ENCODE measurements at places on chromosomes 13 and 19.

GRCh38 chr13:41859565-41859964 is 101.3 kb downstream of the VWA8 start:
- DNase-seq: no peak

DNA sequence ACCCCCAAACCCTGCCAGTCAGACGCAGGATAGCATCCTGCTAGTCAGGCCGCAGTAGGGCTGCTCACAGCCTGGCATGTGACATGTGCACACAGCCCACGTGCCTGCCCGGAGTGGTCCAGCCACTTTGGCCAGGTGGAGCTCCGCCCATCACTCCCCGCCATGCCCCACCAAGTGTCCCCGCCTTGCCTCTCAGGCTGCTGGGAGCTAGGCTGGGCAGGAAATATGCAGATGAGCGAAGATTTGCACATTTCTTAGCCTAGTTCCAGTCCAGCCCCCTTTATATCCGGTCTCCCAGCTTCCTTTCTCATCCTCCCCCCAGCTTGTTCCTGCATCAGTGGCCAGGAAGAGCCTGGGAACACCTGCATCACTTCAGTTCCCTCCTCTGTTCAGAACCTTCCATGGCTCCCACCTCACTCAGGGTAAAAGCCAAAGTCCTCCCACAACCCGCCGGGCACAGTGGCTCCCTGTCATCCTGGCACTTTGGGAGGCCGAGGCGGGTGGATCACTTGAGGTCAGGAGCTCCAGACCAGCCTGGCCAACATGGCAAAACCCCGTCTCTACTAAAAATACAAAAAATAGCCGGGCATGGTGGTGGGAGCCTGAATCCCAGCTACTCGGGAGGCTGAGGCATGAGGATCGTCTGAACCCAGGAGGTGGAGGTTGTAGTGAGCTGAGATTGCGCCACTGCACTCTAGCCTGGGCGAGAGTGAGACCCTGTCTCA is 2.3 kb upstream of the DOCK6 start:
- no peak for DNase-seq

DNA sequence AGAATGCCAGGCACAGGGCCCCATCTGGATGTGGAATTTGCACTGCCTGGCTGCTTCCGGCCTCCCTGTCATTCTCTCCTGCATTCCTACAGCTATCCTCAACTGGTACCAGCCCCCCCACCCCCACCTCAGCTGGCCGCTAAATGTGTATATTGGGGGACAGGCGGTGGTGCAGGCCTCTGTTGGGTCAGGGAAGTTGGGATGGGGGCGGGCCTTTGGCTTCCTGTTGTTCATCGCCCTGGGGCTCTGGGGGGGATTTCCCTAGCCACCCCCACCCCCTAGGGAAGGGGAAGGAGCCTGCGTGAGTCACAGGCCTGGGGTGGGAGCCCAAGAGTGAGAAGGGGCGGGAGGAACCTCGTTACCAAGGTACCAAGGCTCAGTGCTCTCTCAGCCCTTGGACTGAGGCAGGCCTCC is 10.6 kb downstream of the POU2F2 start:
- peak; percentile 97 for DNase-seq

DNA sequence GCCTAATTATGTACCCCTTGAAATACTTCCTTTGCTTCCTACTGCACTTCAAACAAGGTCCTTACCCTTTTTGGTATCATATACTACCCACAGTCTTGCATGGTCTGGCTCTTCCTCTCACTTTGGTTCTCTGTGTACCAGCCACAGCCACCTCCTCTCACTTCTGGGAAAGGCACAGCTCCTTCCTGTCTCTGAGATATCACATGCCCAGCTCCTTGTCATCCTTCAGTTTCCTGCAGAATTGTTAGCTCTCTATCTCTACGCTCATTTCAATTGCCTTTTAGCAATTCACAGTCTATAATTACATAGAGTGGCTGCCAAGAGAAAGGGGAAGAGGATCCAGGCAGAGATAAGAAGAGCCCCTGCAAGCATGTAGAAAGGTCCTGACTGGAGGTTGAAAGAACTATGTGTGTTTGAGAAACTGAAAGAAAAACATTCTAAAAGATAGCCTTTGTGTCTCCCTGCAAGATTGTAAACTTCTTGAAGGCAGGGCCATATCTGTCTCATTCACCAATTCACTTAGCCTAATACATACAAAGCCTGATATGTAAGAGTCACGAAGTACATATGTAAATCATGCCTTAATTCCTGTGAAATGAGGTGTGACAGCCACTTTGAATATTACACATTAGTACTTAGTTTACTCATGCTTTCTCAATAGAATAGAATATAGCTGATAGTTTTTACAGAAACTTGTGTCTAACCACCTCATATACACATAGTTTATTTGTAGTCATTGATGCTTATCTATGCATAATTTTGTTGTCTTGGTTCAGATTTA is 933.1 kb downstream of the DIAPH3 start:
- no peak for DNase-seq

DNA sequence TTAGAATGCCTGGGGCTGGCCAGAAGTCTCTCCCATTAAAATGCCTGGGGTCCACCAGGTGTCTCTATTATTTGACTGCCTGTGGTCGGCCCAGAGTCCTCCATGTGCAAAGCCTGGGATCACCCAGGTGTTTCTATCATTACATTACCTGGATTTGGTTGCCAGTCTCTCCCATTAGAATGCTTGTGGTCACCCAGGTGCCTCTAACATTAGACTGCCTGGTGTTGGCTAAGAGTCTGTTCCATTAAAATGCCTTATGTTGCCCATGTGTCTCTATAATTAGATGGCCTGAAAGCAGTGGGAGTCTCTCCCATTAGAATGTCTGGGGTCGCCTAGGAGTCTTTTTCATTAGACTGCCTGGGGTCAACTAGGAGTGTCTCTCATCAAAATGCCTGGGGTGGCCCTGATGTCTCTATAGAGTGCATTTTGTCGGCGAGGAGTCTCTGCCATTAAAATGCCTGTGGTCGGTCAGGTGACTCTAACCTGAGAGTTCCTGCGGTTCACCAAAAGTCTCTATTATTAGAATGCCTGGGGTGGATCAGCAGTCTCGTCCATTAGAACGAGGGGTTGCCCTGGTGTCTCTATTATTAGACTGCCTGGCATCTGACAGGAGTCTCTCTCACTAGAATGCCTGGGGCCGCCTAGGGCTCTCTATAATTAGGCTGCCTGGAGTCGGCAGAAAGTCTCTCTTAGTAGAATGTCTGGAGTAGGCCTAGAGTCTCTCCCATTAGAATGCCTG is 1540.5 kb downstream of the UQCRFS1 start:
- DNase-seq: no peak

DNA sequence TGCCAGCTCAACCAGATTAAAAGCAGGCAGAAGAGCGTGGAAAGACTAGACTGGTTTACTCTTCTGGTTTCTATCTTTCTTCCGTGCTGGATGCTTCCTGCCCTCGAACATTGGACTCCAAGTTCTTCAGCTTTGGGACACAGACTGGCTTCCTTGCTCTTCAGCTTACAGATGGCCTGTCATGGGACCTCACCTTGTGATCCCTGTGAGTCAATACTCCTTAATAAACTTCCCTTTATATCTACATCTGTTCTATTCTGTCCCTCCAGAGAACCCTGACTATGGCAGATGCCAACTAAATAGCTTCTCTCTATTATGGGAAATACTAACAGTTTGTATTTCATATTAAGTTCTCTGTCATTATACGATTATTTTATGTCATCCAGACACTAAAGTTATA is 609.1 kb downstream of the LMO7 start:
- no peak for DNase-seq

DNA sequence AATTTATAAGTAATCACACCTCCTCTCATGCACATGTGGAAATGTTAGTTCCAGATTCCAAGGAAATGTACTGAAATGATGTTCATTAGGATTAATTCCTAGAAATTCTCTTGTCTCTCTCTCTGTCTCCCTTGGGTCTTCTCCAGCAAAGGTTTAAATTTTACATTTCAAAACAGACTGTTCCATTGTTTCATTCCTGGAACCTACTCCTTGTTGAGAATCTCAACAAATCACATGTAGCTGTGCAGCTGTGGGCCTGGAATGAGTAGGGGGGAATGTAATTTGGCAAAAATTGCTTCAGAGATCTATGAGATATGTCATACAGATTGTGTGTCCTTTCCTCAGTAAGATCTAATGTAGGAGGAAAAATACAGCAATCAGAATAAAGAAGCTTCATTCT is 46.2 kb upstream of the RFXAP start:
- no peak for DNase-seq

GRCh38 chr19:54608792-54609191 is 15.4 kb downstream of the LILRA1 start:
- no peak for DNase-seq

DNA sequence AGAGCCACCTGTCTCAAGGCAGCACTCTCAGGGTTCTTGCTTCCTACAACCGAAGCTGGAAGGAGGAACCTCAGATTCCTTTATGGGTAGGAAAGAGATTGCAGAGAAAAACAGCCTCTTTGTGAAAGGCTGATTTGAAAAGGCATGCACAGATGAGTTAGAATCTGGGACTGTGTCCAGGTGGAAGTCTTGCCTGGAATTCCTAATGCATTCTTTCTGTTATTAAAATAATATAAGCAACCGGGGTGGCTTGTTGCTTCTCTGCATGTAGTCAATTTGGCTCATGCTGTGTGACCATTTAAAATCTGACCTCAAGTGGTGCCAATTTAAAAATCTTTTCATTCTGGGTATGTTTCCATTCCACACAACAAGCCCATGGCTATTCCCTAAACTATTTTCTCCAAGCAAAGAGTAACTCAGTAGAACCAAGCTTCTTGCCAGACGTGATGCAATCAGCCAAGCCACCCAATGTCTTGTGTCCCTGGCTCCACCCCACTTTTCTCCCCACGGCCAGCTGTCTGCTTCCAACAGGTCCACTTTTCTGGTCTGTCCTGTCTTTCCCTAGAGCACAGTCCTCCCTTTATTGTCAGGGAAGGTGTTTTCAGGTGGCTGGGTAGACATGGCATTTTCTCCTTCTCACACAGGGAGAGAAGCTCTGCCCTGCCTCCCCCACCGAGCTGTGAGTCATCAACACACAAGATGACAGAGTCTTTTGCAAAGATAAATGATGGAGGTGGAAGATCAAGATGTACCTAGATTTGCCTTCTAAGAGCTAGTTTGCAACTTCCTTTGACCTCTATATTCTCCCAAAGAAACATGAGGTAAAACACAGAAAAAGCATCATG is 394.3 kb downstream of the FOXO1 start:
- DNase-seq: peak; percentile 75

GRCh38 chr19:925087-925525 is 729 bp upstream of the ARID3A start:
- DNase-seq: peak; percentile 75

DNA sequence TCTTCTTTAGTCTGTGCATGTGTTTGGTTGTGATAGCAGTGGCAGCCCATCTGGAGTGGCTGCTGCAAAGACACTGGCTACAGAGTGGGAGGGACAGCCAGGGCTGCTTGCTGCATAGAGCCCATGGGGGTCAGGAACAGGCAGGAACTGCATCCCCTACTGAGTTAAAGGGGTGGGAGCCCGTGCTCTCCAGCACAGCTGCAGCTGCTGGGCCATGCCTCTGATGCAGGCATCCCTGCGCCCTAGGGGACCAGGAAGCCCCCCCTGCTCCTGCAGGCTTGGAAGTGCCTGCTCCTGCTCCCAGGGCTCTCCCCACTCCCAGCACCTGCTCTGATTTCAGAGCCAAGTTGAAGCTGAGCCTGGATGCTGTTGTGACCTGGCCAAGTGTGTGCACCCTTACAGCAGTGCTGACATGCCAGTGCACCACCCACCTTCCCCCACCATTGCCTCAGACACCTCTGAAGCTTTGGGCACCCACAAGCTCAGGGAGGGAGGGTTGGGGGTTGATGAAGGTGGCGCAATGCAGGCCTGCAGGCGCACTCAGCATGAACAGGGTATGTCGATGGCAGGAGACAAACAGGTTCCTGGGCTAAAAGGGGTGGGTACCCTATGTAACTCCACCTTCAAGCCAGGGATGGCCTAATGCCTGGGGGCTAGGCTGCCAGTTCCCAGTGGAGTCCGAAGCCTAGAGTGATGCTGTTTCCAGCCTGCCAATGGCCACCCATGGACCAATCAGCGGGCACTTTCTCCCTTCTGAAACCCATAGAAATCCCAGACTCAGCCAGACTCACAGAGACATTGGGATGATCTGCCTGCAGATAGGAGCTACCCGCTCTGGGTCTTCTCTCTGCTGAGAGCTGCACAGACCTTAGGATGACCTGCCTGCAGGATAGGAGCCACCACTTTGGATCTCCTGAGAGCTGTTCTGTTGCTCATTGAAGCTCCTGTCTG is 919.9 kb upstream of the MIR17HG start:
- DNase-seq: no peak

DNA sequence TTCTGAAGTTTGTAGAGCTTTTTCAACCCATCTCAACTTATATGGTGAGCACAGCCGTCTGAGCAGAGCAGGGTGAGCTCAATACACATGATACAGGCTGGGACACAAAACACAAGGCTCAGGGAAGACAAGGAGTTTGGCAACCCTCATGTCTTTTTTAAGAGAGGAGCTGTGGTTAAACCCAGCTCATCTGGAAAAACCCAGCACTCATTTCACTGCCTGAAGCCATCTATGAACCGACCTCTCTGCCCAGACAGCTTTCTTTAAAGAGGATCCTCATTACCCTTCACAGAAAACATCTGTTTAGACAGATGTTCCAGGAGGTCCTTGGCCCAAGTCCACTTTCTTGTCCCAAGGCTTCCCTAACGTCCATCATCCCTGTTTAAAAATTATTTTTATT is 170.0 kb upstream of the TSHZ3 start:
- DNase-seq: no peak

DNA sequence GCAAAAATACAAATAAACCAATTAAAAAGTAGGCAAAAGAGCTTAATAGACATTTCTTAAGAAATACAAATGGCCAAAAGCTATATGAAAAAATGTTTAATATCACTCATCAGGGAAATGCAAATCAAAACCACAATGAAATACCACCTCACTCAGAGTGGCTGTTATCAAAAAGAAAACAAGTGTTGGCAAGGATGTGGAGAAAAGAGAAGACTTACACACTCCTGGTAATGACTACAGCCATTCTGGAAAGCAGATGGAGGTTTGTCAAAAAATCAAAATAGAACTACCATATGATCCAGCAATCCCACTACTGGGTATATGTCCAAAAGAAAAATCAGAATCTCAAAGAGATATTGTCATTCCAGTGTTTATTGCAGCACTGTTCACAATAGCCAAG is 223.5 kb upstream of the SLC10A2 start:
- DNase-seq: no peak
